GM03348 (cell line): ENCODE measurements at places on chromosomes 7 and 10.

DNA sequence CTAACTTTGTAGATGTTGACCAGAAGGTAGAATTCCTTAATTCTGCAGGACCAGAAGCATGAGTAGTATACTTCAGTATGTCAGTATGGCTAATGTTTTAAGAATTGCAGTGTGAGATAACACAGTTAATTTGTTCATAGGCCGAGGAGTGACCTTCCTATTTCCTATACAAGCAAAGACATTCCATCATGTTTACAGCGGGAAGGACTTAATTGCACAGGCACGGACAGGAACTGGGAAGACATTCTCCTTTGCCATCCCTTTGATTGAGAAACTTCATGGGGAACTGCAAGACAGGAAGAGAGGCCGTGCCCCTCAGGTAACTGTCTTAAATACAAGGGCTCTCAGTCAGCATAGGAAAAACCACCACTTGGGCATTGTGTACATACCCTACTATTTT, 7.2 kb downstream of the DDX21 start:
- DNase-seq, result no peak

DNA sequence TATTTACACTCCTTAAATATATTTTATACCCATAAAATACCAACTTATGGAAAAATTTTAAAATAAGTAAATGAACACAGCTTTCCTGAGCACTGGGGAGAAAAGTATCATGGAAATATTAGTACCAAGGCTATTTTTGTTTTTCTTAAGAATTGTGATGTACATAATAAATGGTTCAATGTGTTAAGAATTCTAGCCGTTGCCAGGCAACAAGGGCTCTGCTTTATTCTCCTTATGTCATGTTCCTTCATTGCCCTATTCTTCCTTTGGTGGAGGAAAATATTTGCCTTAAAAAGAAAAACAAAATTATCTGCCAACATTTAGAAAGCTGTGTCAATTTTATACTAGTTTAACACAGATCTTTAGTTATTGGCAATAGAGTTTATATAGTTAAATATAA, 2.6 kb upstream of the ZPBP start:
- DNase-seq, result no peak

DNA sequence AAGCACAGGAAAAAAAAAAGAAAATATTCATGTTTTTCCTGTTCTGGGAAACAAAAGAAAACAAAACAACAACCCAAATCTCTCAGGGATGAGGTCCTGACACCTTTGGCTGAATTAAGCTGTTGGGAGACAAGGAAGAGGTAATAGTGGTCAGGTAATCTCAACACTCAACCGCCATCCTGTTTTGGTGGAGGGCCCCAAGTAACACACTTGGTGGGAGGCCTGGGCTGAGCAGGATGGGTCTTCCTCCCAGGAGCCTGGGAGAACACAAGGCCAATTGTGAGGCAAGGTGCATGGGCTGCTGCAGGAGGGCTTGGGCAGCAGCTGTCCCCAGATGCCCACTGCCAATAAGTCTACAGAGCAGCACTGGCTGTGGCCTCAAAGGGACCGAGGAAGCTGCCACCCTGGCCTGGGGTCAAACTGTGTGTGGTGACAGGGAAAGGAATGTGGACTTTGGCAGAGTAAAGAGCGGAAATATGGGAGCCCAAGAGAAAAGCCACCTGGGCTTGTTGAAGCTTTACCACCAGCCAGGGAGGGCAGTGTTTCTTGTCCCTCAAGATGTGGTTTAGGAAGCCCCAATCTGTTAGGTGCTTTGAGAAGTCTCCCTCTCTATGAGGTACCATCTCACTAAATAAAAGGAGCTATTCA, 93.5 kb upstream of the SLC25A13 start:
- no peak for DNase-seq

- no peak for DNase-seq
These were observed 35.5 kb downstream of the CTBP2 start for GRCh38 chr10:125124907-125125306.

- DNase-seq, result no peak
These were observed 269.6 kb downstream of the MDFIC start for GRCh38 chr7:115191526-115191925.

- DNase-seq, result no peak
These were observed 10.4 kb downstream of the NUB1 start for GRCh38 chr7:151351967-151352366.

DNA sequence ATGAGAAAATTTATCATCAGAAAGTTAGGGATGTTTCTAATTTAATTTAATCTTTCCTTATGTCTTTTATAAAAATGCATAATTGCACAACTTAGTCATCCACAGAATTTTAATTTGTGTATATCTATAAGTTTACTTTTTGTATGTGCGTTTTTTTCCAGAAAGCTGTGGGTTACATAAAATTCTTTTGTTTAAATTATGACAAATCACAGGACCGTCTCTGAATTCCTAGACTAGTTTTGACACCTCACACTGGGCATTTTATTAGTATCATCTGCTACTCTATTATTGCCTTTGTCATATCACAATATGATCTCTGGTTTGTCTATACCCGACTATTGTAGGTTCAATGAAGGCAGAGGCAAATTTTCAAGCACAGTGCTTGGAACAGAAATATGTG, 482.4 kb upstream of the SEMA3D start:
- DNase-seq, result no peak

GRCh38 chr10:103969436-103969835, 2.5 kb downstream of the SLK start:
- no peak for DNase-seq

DNA sequence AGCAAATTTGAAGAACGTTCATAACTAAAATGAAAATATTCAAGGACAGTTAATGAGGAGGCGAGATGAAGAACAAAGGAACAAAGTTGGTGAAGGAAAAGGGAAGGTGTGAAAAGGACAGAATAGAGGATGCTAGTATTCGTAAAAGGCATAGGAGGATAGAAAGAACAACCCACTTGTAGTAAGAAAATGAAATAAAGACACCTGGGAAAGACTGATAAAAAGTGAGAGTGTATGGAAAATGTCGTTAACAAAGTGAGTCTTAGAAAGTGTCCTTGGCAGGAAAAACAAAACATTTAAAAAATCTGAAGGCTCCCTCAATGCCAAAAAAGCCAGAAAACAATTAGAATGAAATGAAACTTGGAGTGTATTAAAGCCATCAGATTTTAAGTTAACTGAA, 29.6 kb upstream of the ZC3HAV1 start:
- DNase-seq, result no peak

GRCh38 chr7:112359086-112359485, 91.2 kb upstream of the IFRD1 start:
- no peak for DNase-seq

GRCh38 chr7:27107391-27108381, 5.2 kb upstream of the HOXA2 start:
- DNase-seq, result no peak

GRCh38 chr10:52729271-52730104, 43.1 kb downstream of the MBL2 start:
- peak; percentile 67 for DNase-seq

- no peak for DNase-seq
These were observed 4.8 kb upstream of the PILRB start for GRCh38 chr7:100352984-100353684.

GRCh38 chr10:93461807-93462178, 20.3 kb downstream of the MYOF start:
- peak; percentile 38 for DNase-seq

DNA sequence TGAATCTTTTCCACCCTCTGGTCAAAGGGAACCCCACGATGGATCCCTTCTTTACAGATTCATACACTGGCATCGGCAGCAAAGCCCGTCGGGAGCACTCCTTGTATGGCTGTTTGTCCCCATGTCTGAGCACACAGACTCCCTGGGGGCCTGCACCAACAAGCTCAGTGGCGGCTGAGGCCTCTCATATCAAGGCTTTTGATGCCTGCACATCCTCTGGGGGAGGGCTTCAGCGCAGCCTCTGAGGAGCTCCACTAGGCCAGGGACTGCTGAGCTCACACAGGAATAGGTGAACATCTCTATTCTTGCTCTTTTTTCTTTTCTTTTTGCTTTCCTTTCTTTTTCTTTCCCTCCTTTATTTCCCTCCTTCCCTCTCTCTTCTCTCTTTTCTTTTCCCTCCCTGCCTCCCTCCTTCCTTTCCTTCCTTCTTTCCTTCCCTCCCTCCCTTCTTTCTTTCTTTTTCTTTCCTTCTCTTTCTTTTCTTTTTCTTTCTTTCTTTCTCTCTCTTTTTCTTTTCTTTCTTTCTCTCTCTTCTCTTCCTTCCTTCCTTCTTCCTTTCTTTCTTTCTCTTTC, 174.6 kb downstream of the CCDC3 start:
- no peak for DNase-seq

DNA sequence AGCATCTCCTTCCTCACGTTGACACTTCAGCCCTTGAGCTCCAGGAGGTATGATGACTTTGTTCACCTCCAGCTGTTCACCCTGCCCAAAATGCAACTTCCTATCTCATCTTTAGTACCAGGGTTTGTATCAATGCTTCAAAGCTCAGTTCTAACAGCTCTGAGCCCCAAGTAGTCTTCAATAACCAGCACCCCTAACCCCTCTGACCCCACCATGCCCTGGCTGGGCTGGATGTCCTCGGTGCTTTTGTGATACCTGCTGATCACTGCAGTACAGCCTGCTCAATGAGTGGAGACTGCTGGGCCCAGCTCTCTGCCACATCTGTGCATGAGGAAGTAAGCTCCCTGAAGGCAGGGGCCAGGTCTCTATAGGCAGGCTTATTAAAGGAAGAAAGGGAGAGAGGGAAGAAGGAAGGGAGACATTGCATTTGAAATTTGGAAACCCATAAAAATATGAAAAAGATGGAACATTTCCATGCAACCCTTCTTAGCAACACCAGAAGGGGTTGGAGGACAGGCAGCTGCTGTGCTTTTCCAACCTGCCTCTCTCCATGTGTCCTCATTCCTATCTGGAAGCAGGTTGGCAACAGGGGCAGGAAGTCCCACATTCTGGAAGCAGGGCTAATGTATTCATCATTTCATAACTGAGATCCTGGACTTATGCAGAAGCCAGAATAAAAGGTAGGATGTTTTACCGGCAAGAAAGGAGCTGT, 756.1 kb downstream of the GRID1 start:
- DNase-seq, result no peak

GRCh38 chr10:79982362-79982800, 33.5 kb upstream of the SFTPD start:
- no peak for DNase-seq

DNA sequence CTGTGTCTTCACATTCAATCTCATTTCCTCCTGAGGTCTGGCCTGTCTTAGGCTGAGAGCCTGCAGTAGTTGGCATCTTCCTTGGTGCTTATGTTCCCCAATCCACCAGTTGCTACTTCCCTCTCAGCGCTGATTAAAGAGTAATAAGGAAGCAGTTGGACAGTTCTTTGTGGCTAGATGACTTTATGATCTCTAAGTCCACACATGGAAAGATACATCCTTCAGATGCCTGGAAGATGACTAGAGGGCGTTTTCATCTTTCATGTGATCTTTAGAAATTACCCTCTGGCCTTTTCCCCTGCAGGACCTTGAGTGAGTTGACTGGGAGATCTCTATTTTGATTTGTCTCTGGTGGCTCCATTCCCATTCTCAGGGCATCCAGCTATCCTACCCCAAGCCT, 204.5 kb downstream of the GRM3 start:
- no peak for DNase-seq

DNA sequence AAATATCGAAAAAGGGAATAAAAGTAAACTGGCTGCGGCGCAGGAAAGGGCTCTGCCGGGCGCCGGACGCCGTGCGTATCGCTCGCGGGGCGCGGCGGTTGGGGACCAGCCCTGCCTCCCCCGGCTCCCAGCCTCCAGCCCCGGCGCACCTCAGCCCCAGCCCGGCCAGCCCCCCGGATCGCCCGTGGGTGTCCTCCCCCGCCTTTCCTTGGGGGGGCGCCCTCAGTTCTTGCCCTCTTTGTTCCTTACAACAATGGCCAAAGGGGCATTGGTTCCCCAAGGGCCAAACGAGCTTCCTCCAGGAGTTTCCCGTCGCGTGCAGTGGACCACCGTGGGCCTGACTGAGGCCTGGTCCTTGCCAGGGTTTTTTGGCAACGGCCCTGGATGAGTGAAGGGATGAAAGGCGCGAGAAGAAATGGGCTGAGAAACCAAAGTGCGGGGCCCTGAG, 1.2 kb downstream of the MACROH2A2 start:
- DNase-seq, result peak; percentile 60

DNA sequence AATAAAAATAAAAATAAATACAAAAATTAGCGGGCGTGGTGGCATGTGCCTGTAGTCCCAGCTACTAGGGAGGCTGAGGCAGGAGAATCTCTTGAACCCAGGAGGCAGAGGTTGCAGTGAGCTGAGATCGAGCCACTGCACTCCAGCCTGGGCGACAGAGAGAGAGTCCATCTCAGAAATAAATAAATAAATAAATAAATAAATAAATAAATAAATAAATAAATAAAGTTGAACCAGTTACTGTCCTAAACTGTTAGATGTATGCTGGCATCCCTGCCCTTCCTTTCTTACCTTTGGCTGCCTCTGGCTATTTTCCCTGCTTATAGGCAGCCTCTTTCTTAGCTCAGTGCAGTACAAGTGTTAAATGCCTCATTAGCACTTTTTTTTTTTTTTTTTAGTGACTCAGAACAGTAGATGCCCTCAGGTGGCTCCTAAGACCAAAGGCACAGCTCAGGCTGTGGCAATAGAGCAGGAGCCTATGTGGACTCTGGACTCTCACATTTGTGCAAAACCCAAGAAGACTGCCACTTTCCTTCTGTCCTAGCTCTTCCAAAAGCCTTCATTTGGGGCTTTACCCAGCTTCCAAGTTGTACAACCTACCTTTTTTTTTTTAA, 30.6 kb upstream of the CABCOCO1 start:
- DNase-seq, result no peak

DNA sequence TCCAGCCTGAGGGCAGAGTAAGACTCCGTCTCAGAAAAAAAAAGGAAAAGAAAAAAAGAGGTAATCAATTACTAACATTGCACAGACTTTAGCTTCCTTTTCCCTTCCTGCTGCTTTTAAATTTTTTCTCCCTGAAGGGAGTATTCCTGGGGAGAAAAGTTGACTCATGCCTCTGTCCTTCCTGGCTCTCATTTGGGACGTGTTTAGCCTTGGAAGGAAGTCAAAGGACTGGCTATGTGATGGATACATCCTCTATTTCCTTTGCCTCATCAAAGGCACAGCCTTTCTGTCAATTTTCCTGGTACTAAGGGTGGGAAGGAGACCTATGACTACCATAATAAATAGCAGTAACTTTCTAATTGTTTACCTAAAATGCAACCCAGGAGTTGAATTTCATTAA, 77.6 kb downstream of the ITGA8 start:
- DNase-seq, result peak; percentile 54

- peak; percentile 87 for DNase-seq
These were observed 6.9 kb upstream of the SH2B2 start for GRCh38 chr7:102279537-102280400.
